ENCODE measurements at places on chromosomes 5 and 9.

DNA sequence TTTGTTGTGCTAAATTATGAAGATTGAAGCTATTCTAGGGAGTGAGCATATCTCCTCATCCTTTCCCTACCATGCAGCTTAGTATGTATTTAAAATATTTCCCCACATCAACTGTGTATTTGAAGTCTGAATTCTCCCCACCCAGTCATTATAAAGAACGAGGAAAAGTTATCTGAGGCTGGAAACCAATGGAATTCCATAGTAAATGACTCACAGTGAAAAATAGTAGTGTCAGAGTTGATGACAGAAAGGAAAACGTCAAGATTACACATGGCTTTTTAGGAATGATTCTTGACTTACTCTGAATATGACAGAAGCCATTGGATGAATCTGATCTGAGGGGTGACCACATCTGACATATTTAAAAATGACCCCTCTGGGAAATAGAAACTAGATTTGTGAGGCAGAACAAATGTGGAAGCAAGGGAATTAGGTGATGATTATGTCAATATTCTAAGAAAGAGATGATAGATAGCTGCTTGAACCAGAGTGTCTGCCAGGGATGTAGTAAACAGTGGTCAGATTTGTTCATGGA, 1768.9 kb upstream of the CDH9 start:
- no peak for DNase-seq

DNA sequence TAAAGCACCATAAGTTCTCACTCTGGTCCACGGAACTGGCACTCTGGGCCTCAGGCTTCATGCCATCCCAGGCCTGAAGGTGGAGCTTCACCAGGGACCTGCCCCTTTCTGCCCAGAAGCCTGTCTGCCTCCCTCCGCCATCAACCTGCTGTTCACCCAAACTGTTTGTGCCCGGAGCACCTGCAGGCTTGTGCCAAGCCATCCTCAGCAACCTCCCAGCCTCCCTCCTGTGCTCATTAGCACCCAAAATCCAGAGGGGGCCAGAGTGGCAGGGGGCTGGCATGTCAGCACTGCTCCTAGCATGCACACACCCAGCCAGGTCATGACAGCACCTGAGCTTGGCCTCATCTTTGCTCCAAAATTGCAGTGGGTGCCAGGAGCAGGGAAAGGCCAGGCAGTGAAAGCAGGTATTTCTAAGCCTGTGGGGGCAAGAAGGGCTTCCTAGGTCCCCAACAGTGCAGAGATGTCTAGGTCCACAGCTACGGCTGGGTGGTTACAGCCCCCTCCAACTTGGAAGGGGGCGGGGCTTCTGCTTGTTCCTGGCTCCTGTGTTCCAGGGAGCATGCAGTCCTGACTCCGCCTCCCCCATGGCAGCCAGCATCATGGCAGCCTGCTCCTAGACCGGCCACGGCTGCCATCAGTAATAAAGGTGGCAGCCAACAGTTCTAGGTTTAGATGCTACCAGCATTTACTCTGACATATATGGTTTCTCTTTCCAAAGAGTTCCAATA, 85.1 kb downstream of the GIN1 start:
- DNase-seq: no peak

DNA sequence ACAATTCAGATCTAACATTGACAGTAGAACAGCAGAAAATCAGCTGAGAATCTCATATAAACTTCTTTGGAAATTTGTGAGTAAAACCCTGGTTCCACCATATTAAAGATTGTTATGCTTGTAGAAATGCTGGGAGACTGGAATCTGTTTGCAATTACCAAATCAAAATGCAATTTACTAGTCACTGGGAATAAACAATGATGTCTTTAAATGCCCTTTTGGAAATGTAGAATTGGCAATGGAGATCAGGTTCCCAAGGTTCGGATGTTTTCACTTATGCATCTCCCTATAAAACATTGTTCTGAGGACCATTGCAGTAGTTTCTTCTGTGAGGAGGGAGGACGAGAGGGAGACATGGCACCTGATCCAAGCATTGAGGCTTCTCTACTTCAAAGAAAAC, 384.4 kb downstream of the TMEM167A start:
- DNase-seq: no peak

GRCh38 chr9:121887553-121888437, 205.3 kb downstream of the TTLL11 start:
- DNase-seq: no peak

- DNase-seq: no peak
Measured at GRCh38 chr9:114400219-114400618, 12.4 kb upstream of the AKNA start.

DNA sequence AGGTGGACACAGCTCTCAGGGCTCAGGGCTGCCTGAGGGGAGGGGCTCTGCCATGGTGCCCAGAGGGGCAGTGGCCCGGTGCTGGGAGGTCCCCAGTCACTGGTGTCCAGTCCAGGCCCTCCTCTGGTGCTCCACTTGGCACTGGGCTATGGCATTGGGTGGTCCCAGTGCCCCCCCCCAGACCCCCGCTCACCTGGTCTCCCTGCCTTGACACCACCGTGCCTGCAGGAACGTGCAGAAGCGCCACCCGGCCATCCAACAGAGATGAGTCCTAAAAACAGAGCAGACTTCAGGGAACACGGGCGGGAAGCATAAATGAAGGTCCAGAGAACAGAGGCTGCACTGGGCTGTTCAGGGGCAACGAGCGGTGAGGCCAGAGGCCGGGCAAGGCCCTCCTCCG, 42.3 kb upstream of the NSMF start:
- DNase-seq: no peak
